ENCODE measurements at places on chromosomes 1 and 21.
A peak's percentile ranks its signal among the peaks of the same experiment; 100 is the strongest.

GRCh38 chr21:14759285-14759684 is 213.2 kb upstream of the SAMSN1 start:
- no peak for DNase-seq
- H3K27me3 ChIP-seq, result peaks cover 2% of the 10 kb centered on the region
- H3K36me3 ChIP-seq, result peaks cover 9% of the 10 kb centered on the region
- no peak overlapping the region for H3K27ac ChIP-seq
- no peak overlapping the region for H3K4me3 ChIP-seq

DNA sequence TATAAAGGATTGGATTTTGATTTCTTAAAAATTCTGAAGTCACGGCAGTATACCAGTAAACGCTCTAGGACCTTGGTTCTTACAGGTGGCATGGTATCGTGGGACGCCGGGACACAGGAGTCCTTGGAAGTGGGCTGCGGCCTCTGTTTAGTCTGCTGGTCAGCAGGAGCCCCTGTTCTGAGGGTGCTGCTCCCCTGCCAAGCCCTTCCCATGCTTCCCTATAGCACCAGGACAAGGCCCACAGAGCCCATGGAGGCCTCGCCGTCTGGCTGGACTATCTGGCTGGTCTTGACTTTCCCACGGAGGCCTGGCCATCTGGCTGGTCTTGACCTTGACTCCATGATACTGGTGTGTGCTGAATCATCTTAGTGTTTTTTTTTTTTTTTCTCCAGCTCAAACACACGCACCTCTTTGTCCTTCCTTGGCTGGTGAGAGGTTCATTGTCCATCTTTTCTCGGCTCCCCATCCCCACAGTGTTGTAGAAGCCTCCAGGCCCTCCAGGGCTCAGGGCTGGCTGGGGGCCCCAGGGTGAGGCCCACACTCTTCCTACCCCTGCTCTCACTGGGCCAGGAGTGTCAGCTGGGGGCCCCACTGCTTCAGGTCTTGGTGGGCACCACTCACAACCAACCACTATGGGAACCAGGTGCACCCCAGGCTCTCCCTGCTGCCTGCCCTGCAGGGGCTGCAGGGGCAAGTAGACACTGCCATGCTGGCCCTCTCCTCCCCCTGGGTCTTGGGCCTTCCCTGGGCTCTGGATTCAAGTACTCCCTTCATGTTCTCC is 16.5 kb upstream of the TTC34 start:
- no peaks in the 10 kb centered on the region for H3K27me3 ChIP-seq
- no peaks in the 10 kb centered on the region for H3K4me1 ChIP-seq
- DNase-seq, result no peak

GRCh38 chr1:186473047-186473446 is 12.1 kb upstream of the PDC start:
- no peak overlapping the region for H3K4me3 ChIP-seq
- peaks cover 6% of the 10 kb centered on the region for H3K27me3 ChIP-seq
- no peaks in the 10 kb centered on the region for H3K36me3 ChIP-seq
- no peaks in the 10 kb centered on the region for H3K4me1 ChIP-seq
- no peak for DNase-seq

GRCh38 chr1:64133036-64133435 is 70.4 kb upstream of the UBE2U start:
- no peaks in the 10 kb centered on the region for H3K36me3 ChIP-seq
- no peak for DNase-seq
- no peak overlapping the region for H3K4me3 ChIP-seq

- no peak overlapping the region for H3K4me3 ChIP-seq
- H3K36me3 ChIP-seq, result no peaks in the 10 kb centered on the region
- no peaks in the 10 kb centered on the region for H3K4me1 ChIP-seq
- DNase-seq, result no peak
- H3K27ac ChIP-seq, result no peak overlapping the region
- H3K27me3 ChIP-seq, result peaks cover 20% of the 10 kb centered on the region
These were observed 164.4 kb upstream of the DPT start for GRCh38 chr1:168893359-168893801.

- no peak overlapping the region for H3K4me3 ChIP-seq
- DNase-seq, result no peak
- H3K27ac ChIP-seq, result no peak overlapping the region
- peaks cover 15% of the 10 kb centered on the region for H3K27me3 ChIP-seq
- H3K4me1 ChIP-seq, result no peaks in the 10 kb centered on the region
- H3K36me3 ChIP-seq, result no peaks in the 10 kb centered on the region
These were observed 8.9 kb downstream of the RYR2 start for GRCh38 chr1:237050915-237051314.

GRCh38 chr1:5611431-5611830 is 380.8 kb downstream of the NPHP4 start:
- no peaks in the 10 kb centered on the region for H3K4me1 ChIP-seq
- H3K4me3 ChIP-seq, result no peak overlapping the region
- H3K27ac ChIP-seq, result no peak overlapping the region
- H3K36me3 ChIP-seq, result no peaks in the 10 kb centered on the region

GRCh38 chr1:78620666-78621065 is 418 bp downstream of the IFI44L start:
- DNase-seq, result no peak
- H3K27me3 ChIP-seq, result no peaks in the 10 kb centered on the region
- peaks cover 60% of the 10 kb centered on the region for H3K4me1 ChIP-seq
- peak overlapping the region; percentile 91 for H3K4me3 ChIP-seq

DNA sequence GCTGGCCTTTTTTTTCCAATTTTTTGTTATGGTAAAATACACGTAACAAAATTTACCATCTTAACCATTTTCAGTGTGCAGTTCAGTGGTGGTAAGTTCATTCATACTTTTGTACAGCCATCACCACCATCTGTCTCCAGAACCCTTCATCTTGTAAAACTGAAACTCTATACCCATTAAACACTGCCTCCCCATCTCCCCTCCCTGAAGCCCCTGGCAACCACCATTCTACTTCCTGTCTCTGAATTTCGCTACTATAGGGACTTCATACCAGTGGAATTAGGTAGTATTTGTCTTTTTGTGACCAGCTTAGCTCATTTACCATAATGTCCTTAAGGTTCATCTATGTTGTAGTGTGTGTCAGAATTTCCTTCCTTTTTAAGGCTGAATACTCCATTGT is 8.7 kb downstream of the PKNOX1 start:
- DNase-seq, result no peak
- peak overlapping the region; percentile 22 for H3K4me3 ChIP-seq
- no peaks in the 10 kb centered on the region for H3K27me3 ChIP-seq
- peaks cover 15% of the 10 kb centered on the region for H3K4me1 ChIP-seq
- peaks cover 8% of the 10 kb centered on the region for H3K36me3 ChIP-seq
- H3K27ac ChIP-seq, result peak overlapping the region; percentile 24

- peaks cover 1% of the 10 kb centered on the region for H3K36me3 ChIP-seq
- H3K27ac ChIP-seq, result no peak overlapping the region
- DNase-seq, result no peak
These were observed 38.5 kb upstream of the SLC19A1 start for GRCh38 chr21:45580576-45581321.

GRCh38 chr21:32364387-32364786 is 28.4 kb downstream of the URB1 start:
- H3K27me3 ChIP-seq, result no peaks in the 10 kb centered on the region
- no peak overlapping the region for H3K27ac ChIP-seq
- H3K4me3 ChIP-seq, result no peak overlapping the region
- peaks cover 46% of the 10 kb centered on the region for H3K36me3 ChIP-seq
- H3K4me1 ChIP-seq, result no peaks in the 10 kb centered on the region
- no peak for DNase-seq

- H3K4me1 ChIP-seq, result no peaks in the 10 kb centered on the region
- DNase-seq, result no peak
- no peaks in the 10 kb centered on the region for H3K27me3 ChIP-seq
- H3K27ac ChIP-seq, result no peak overlapping the region
- no peaks in the 10 kb centered on the region for H3K36me3 ChIP-seq
- H3K4me3 ChIP-seq, result no peak overlapping the region
These were observed 74.6 kb downstream of the DISP1 start for GRCh38 chr1:222889440-222889839.

- H3K4me3 ChIP-seq, result no peak overlapping the region
- H3K4me1 ChIP-seq, result no peaks in the 10 kb centered on the region
- H3K27me3 ChIP-seq, result no peaks in the 10 kb centered on the region
- no peaks in the 10 kb centered on the region for H3K36me3 ChIP-seq
- H3K27ac ChIP-seq, result no peak overlapping the region
- no peak for DNase-seq
These were observed 107.7 kb upstream of the VANGL1 start for GRCh38 chr1:115534106-115534505.

- no peak for DNase-seq
- peaks cover 16% of the 10 kb centered on the region for H3K27me3 ChIP-seq
- H3K4me3 ChIP-seq, result no peak overlapping the region
These were observed 9.4 kb upstream of the ZMYM1 start for GRCh38 chr1:35069746-35070145.

DNA sequence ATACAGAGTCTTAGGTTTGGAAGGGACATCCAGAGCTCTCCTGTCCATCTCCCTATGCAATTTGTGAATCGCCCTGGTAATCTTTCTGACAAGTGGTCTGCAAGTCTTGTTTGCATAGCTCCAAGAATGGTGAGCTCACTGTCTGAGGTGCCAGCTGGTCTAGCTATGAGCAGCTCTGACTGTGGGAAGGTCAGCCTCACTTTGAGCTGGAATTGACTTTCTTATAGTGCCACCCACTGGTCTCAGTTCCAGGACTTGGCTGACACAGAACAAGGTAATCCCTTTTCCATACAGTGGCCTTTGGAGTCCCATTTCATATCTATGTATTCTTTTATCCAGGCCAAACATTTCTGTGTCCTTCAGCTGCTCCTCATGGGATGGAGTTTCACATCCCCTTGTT is 95.6 kb upstream of the C8B start:
- no peak for DNase-seq
- no peaks in the 10 kb centered on the region for H3K27me3 ChIP-seq
- no peaks in the 10 kb centered on the region for H3K4me1 ChIP-seq
- no peak overlapping the region for H3K4me3 ChIP-seq
- no peaks in the 10 kb centered on the region for H3K36me3 ChIP-seq

DNA sequence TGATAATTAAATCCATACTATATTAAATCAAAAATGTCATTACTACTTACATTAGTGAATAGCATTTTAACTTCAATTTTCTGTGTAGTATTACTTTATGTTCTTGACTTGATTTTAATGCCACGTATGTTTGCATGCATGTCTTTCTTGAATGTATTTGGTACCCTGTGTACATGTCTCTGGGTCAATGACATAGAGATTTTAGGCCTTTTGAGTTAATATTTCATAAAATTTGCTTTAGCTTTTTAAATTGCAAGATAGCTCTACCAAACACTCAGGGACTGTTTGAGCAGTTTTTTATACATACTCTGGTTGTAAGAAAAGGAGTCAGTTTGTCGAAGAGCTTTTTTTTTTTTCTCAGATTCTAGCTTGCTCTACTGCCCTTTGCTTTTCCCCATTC is 1.5 kb downstream of the MLLT11 start:
- H3K4me3 ChIP-seq, result no peak overlapping the region
- no peak overlapping the region for H3K27ac ChIP-seq
- peaks cover 28% of the 10 kb centered on the region for H3K36me3 ChIP-seq
- DNase-seq, result no peak

DNA sequence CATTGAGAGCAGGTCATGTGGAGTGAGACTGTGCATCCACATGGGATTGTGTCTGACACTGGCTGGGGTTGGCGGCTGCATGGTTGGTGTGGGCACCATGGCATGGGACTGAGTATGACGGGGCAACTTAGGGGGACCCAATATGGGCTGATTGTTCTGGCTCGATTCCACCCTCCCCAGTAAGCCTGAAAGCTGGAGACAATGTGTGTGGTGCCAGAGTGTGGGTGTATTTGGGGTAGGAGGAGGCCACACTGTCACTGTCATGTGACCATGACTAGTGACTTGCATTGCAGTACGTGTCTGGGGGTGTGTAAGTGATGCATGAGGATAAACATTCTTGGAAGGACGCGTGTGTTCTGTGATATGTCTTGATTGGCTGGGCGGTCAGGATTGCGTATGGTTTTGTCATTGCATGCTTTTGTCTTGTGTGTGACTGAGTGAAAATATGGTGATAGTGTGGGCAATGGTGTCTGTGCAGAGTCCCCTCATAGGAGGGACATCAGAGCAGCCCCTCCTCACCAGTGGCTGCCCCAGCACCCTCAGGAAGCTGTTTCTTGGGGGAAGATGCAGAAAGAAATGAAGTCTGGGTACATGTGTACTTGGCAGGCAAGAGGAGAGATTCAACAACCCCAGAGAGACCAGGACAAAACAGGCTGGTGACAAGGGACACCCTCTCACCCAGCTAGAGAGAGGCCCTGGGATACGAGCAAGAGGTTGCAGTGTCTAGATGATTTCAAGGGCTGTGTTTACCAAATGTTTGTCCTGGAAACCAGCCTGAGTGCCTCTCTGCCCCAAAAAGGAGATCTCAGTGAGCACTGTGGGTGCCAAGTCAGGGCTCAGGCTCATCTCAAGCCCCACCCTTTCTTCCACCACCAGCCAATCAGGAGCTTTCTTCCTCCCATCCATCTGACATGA is 36.3 kb downstream of the SDC3 start:
- H3K4me3 ChIP-seq, result no peak overlapping the region
- H3K27me3 ChIP-seq, result peaks cover 1% of the 10 kb centered on the region
- H3K27ac ChIP-seq, result no peak overlapping the region
- DNase-seq, result no peak
- peaks cover 4% of the 10 kb centered on the region for H3K4me1 ChIP-seq

DNA sequence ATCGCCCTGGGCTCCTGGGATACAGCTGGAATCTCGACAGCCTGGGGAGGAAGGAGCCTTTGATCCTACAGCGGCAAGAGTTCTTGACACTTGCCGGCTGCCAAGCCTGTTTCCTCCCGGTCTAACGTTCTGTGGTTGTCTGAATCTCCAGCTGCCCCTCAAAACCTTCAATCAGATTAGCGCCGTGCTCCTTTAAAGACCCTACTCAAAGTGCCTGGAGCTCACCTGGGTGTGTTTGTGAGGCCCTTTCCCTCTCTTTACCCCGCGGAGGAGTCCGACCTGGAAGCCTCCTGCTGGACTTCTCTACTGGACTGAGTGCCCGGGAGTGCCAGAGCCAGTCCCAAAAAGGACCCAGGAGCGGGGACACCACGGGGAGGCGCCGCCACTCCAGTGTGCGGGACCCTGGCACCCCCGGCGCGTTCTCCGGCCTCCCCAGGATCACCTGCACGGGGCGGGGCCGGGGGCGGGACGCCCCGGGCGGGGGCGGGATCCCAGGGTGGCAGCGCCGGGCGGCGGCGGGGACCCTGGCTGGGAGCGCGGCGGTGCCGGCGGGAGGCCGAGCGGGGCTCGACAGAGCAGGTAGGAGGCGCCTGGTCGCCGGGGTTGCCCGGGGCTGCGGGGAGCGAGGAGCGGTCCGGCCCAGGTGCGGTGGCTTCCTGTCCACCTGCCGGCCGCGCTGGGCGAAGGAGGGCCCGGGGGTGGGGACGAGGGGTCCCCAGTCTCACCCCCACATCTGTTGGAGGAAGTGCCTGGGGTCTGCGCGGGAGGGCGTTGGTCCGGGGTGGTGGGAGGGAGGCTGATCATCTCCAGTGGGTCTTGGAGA is at the start of gene NCMAP:
NCMAP (plus strand) TSS at position 497 of the 823 bp plus-strand sequence. CDS start 39,344 bp downstream, outside the sequence.
- no peak within 1 kb of the TSS for H3K27ac ChIP-seq
- H3K27me3 ChIP-seq, result peaks cover 51% of the 10 kb centered on the region
- no peak for DNase-seq
- H3K4me1 ChIP-seq, result peaks cover 4% of the 10 kb centered on the region
- no peaks in the 10 kb centered on the region for H3K36me3 ChIP-seq

DNA sequence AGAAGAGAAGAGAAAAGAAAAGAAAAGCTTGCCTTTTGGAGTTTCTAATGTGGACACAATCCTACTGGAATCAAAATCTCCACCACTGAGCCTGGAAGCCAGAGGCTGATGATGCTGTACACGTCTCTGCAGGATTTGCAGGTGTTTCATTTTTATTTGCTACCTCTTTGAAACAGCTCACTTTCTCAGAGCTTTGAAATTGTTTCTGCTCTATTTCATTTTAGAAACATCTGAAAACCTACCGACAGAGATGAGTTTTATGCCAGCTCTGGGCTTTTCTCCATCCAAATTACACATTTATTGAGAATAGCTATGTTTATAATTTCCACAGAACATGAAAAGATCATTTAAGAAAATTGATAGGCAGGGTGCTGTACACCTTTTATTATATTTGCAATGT is 46.2 kb downstream of the URB2 start:
- H3K27me3 ChIP-seq, result peaks cover 4% of the 10 kb centered on the region
- peaks cover 2% of the 10 kb centered on the region for H3K36me3 ChIP-seq
- peaks cover 9% of the 10 kb centered on the region for H3K4me1 ChIP-seq
- H3K4me3 ChIP-seq, result no peak overlapping the region

All from T-helper 2 cell treated with Interferon-gamma antibody and Interleukin-4, amounts not matched to agents 5 μg/mL and 100 μg/mL, for 36 hours (primary cell).